Head of caudate nucleus (tissue), 42 donors: ENCODE measurements at places on chromosomes 7 and 10.

GRCh38 chr10:11598712-11599397, 12.6 kb downstream of the USP6NL start:
- DNase-seq: no peak

GRCh38 chr7:106059556-106059955, 52.6 kb downstream of the SYPL1 start:
- no peak for DNase-seq

GRCh38 chr7:149310990-149311573, 49.1 kb downstream of the ZNF783 start:
- no peak for DNase-seq

DNA sequence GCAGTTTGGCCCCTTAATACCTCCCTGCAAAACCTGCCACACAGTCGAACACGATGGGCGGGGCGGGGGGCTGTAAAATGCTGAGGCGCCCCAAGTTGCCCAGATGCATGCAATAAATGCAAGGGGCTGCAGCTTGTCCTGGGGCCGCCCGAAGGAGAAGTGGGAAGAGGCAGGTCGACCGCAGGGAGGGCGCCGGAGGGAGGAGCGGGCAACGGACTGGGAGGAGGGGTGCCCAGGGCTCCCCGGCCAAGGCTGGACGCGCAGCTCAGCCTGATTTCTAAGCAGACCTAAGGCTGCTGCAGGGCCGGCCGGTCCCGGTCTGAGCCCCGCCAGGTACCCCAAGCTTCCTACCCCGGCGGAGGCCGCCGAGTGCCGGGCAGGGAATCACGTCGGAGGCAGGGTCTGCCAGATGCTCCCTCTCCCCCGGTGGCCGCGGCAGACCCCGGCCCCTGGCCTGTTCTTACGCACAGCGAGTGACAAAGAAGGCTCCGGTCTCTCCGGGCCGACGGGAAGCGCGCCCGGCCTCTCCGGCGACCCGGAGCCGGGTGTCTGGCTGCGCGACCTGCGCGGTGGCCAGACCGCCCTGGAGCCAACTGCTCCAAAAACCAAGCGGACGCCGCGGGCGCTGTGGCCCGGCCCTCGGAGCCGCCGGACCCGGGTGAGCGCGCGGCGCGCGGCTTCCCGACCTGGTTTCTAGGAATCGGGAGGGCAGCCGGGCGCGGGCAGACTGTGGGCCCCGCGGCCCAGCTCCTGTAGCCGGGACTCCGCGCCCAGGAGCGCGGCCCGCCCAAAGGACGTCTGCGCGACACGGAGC, 744 bp upstream of the EBF3 start:
- DNase-seq: peak; percentile 29

DNA sequence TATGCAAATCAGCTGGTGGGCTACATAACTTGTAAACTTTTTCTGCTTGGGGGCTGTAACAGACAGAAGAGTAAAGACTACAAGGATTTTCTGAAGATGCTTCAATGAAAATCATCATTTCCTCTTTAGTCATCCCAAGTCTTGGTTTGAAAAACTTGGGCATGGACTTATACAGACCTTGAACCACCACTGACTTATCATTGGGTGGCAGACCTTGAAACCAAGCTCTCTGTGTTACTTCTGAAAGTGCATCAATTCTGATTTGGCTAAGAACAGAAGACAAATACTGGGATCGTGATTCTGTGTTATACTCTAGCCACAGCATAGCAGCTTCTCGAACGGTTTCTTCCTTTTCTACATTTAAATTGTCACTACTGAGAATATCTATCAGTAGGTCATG, 21.3 kb downstream of the KBTBD2 start:
- no peak for DNase-seq

GRCh38 chr7:94633014-94633341, 23.0 kb downstream of the SGCE start:
- no peak for DNase-seq

- no peak for DNase-seq
Observed at GRCh38 chr10:86104156-86104555, 262.4 kb downstream of the GRID1 start.

GRCh38 chr10:75542084-75542483, 110.7 kb downstream of the LRMDA start:
- DNase-seq: no peak

DNA sequence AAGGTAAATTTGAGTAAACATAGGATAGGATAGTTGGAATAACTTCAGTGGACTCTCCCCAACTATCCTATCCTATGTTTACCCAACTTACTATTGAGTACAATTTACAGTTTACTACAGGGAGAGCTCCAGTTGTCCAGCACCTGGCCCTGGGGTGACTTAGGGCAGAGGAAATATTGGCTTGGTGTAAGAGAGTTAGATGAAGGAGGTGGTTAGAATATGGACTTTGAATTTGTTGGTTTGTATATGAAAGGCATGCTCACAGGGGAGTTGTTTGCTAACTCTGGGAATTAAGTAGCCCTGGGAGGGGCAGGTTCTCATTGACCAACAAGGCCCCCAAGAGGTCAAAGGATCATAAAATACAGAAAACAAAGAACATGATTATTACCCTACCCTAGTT, 497.7 kb downstream of the ARL4A start:
- no peak for DNase-seq

- DNase-seq: no peak
Observed at GRCh38 chr7:28725911-28726310, 232.2 kb downstream of the TRIL start.

GRCh38 chr7:114889646-114890285, 32.1 kb upstream of the MDFIC start:
- no peak for DNase-seq

GRCh38 chr10:88033793-88034192, 170.4 kb downstream of the PTEN start:
- no peak for DNase-seq

DNA sequence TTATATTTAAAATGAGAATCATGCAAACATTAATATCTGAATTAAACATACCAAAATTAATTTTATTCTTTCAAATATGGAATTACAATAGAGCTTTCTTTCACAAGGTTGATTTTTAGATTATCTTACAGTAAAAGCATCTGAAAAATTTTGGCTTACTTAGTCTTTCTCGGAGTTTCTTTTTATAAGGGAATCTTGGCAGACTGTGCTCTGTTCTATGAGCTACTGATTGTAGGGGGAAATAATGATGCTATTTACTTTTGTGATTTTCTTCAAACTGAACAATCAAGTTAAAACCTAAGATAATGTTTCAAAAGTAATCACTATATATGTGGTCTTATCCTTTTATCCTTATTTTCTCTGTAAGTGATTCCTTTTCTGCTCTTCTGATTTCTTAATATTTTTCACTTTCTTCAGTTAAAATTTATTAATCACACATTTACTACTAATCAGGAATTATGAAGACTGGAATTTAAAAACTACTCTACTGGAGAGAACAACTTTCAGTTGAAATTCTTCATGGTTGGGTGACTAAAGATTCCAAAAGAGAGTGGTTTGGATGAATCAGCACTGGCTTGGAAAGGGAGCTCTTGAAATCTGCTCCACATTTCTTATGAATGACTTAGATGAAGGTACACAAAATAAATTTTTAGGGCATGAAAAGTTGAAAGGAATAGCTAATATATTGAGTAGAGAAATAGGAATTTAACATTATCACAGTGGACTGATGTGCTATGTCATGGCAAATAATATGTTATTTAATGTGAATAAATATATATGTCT, 103.9 kb downstream of the PPP1R9A start:
- DNase-seq: no peak

GRCh38 chr10:115278294-115278693, 185.1 kb downstream of the ATRNL1 start:
- no peak for DNase-seq

DNA sequence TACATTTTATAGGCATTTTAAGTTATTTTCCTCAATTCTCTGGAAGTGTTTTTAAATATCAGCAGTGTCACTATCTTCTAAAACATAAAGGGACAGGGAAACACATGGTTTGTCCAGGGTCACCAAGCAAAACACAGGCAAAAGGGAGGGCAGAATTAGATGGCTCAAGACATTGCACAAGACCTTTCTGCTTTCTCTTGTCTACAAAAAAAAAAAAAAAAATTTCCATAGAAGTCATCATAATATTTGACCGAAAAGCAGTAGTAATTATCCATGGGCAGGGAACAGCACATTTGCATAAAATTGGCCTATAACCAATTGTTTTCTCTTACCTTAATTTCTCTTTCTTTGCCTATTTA, 703.1 kb upstream of the FZD8 start:
- DNase-seq: no peak

DNA sequence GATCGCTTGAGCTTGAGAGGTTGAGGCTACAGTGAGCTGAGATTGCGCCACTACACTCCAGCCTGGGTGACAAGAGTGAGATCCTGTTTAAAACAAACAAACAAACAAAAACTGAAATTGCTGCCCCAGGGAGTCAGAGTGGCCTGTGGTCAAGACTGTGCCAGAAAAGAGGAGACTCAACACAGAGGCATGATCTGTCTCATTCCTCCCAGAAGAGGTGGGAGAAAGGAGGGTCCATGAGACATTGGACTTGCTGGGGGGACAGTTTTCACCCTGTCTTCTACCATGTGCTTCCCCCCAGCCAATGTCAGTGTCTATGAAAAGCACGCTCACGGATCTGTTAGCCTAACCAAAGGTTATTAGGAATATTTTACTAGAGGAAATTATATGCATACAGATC, 3.2 kb downstream of the ZNF853 start:
- no peak for DNase-seq

DNA sequence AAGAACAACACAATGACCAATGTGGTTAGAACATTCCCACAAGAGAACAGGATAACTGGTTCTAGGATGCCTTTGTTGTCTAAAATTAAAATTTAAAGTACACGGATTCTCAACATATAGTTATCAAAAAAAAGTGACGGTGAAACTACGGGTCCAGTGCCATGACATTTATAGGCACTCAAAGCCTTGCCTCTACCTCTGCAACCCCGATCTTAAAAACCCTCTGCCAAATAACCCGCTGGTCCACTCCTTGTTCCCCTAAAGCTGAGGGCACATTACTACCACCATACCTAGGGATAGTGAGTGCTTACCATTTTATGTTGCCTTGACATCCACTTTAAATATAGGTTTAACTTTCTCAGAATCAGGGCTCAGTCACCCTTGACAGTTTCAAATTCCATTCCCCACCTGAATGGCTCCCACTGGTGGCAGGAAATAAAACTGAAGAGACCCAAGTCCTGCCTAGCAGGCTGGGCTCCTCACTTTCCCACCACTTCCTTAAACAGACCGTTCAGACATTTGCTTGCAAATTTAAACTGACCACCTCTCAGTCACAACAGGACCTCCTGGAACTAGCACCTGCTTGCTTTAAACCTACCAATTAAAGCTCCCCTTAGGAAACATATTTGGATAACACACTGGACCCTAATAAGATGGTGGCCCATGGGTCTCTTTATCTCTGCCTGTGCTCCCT, 169.9 kb upstream of the ASAH2 start:
- peak; percentile 63 for DNase-seq

DNA sequence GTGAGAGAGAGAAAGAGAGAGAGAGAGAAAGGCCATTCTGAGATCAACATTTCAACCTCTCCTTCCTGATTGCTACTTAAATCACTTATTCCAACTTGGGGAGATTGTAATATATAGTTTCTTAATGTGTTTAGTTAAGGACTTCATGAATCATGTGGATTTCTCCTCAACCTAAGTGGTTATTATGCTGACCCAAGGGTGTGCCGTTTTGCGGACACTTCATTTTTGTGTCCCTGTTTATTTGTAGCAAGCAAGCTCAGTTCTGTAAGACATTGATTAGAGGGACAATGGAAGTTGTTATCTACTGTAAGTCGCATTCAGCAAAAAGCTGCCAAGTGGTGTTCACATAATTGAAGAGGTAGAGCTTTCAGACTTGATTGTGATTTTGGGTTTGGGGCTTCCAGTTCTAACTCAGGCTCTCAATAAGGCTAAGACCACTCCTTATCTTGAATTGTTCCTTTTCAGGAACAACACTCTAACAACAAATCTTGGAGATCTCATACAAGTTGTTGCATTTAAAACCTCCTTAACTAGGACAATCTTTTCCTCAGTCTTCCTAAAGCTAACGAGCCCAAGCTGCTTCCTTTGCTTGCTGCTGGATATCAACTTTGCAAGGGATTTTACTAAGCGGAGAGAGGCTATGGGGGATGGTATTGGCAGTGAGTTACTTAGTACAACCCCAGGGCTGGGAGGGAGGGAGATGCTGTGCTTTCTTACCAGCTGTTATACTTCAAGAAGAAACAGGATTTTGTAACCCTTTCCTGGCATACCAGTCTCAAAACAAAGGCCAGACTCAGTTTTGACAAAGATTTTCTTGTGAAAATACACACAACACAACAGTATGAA, 19.8 kb upstream of the COL1A2 start:
- DNase-seq: no peak

DNA sequence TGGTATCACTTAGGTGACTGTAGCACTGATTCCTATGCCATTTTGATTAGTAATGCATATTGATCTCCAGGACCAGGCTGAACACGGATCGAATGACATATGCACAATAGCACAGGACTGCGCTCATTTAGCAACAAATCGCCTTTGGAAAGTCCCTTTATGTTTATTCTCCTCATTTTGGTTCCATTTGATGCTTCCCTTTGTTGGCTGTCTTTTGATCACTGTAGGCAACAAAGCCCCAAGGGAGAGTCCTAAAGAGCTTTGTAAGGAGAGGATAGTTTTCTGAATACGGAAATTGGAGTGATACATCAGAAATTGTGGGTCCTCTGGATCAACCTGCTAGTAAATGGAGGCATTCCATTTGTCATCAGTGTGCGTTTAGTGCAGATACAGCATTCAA, 1111.4 kb downstream of the SORCS1 start:
- DNase-seq: no peak

DNA sequence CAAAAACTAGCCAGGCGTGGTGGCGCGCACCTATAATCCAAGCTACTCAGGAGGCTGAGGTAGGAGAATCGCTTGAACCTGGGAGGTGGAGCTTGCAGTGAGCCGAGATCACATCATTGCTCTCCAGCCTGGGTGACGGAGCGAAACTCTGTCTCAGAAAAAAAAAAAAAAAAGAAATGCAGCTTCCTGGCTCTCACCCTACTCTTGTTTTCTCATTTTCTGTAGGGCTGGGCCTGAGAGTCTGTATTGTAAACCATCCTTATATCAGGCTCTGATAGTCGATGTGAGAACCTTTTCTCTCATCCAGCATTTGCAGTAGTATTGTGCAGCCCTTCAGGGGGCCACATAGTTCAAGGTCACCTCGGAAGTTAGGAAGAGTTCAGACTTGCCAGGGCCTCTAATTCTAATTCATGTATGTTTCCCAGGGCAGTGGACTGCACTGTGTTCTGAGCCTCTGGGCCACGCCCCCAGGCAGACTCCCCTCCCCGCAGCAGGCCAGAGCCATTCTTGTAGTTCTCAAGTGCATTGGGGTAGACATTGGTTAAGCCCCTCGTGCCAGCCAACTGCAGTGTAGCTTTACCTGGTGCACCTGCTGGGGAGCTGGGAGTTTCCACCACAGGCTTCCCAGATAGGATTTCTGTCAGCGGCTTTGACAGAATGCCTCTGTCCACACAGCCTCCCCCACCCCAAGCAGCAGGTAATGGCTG, 38.3 kb upstream of the PDCD4 start:
- DNase-seq: no peak

DNA sequence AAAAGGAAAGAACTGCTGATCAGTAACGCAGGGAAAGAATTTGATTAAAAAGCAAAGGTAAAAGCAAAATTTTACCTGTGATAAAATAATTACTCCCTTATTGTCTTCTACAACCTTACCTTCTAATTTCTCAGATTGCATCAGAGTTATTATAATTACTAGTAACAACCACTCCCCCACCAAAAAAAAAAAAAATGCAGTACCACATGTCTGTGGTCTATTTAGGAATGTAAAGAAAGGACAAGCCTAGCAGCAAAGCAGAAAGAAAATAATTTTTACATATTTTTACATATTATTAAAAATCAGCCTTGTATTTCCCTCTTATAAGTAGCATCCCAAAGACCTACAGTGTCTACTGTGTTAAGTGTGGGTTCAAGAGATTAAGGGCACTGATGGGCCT, 430.4 kb downstream of the TFEC start:
- DNase-seq: no peak
